ENCODE measurements at places on chromosomes 13 and 19. TPM values are rescaled to one million over a fixed set of nuclear protein-coding genes. Genes with fewer than 3 reads are reported as not detected.

The ATP4B gene
- total RNA-seq, result not detected

The NLRP11 gene
- not detected for total RNA-seq

The TECR gene
- total RNA-seq, result 154 TPM

The CGB3 gene
- total RNA-seq, result not detected

The MCEMP1 gene
- not detected for total RNA-seq

The SLC6A16 gene
- 5.3 TPM for total RNA-seq

The ARL11 gene
- 2.0 TPM for total RNA-seq

The COL4A2 gene
- total RNA-seq, result not detected

The ETV2 gene
- 1.0 TPM for total RNA-seq

The ZNF441 gene
- total RNA-seq, result 7.4 TPM

The SHISA2 gene
- 0.63 TPM for total RNA-seq

The CD33 gene
- 15.8 TPM for total RNA-seq

The HIF3A gene
- not detected for total RNA-seq

The ZNF888 gene
- total RNA-seq, result 6.6 TPM

The PSG2 gene
- total RNA-seq, result not detected

The IFNL3 gene
- not detected for total RNA-seq

The LSR gene
- total RNA-seq, result 18.5 TPM

The ZNF547 gene
- total RNA-seq, result 3.8 TPM
